ENCODE measurements at places on chromosomes 1 and 21. TPM values are rescaled to one million over a fixed set of nuclear protein-coding genes. Genes with fewer than 3 reads are reported as not detected.

RNU1-3 gene
- total RNA-seq = under 0.01 TPM

UBL4B gene
- total RNA-seq = 0.96 TPM

MARK1 gene
- total RNA-seq = 6.6 TPM

HENMT1 gene
- total RNA-seq = 6.9 TPM

KRTAP25-1 gene
- not detected for total RNA-seq

AVPR1B gene
- not detected for total RNA-seq

CFAP141 gene
- not detected for total RNA-seq

FOXD2 gene
- total RNA-seq = 0.33 TPM

PDZK1IP1 gene
- total RNA-seq = 2.2 TPM

WDR77 gene
- total RNA-seq = 22.7 TPM

SELE gene
- 1.4 TPM for total RNA-seq

ADGRB2 gene
- 2.9 TPM for total RNA-seq

TMEM167B gene
- total RNA-seq = 32.4 TPM

KCNK1 gene
- 0.96 TPM for total RNA-seq

CD1E gene
- 0.64 TPM for total RNA-seq

SLC44A5 gene
- total RNA-seq = 3.5 TPM

RNU1-4 gene
- total RNA-seq = under 0.01 TPM

Data from breast epithelium (tissue), 4 donors.